Activated T-cell treated with anti-CD3 and anti-CD28 coated beads, Interleukin-2, amount 50 U/mL, for 72 hours (primary cell): ENCODE measurements at places on chromosomes 12 and 14. TPM values are rescaled to one million over a fixed set of nuclear protein-coding genes. Genes with fewer than 3 reads are reported as not detected.

GRCh38 chr12:20798554-20798953 is 12.0 kb upstream of the SLCO1B3 start:
- DNase-seq: no peak

DNA sequence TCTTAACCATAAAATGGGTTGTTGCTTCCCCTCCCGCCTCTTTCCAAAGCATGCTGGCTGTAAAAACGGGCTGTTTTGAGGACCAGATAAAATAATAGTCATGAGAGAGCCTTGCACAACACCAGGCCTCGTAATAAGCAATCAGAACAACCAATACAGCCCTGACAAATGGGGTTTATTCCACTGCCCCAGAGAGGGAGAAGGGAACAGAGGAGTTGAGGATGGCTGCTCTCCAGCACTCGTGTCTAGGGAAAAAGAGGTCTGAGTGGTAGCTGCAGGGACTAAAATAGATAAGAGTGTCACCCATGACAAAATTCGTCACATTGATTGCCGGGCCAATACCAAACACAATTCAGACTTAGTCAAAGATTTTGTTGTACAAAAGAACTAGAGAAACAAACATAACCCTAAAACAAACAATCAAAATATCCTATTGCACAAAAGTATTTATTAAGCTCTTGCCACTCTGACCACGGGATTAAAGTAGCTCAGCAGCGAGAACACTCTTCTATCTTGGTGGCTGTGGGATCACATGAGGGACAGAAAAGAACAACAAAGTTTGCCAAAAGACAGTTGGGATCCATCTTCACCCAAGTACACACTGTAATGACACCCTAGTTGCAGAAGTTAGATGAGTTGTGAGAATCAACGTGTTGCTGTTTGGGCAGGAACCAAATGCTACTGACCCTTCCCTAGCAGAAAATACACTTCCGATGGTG is 188.0 kb downstream of the FOXN3 start:
- DNase-seq: no peak

DNA sequence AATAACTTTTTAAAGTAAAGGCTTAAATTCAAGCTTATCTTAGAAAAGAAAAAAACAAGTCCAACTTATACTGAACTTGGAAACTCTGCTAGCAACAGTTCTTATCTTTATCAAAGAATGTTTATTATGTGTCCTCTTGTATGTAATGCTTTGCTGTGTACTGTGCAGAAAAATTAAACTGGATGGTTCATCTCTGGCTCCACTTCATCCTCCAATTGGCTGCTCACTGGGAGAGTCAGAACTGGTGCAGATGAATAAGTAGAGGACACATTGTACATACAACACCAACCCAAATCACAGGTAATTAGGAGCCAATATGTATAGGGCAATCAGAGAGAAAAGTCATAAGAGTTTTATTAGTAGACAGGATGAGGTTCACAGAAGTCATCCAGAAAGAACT is 123.6 kb upstream of the NAP1L1 start:
- DNase-seq: no peak

- no peak for DNase-seq
Observed at GRCh38 chr14:76497550-76498462, 121.9 kb downstream of the ESRRB start.

DNA sequence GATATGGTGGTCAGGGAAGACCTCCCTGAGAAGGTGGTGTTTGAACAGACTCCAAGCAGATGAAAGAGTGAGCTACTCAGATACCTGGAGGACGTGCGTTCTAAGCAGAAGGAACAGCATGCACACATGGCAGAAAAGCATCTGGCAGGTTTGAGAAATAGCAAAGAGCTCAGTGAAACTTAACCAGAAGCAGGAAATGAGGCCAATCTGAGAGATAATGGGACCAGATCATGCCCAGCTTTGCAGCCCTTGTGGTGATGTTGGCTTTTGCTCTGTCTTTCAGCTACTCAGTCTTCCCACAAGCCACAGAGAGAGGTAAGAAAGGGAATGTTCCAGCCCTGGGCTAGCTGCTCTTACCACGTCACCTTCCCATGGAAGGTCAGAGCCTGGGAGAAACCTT is 176.3 kb upstream of the GSC start:
- no peak for DNase-seq

- peak; percentile 34 for DNase-seq
Observed at GRCh38 chr14:21070083-21070609, at the start of gene ARHGEF40. Gene ARHGEF40 (plus strand): TSS chr14:21070304. CDS start chr14:21070397, 93 bp downstream.

DNA sequence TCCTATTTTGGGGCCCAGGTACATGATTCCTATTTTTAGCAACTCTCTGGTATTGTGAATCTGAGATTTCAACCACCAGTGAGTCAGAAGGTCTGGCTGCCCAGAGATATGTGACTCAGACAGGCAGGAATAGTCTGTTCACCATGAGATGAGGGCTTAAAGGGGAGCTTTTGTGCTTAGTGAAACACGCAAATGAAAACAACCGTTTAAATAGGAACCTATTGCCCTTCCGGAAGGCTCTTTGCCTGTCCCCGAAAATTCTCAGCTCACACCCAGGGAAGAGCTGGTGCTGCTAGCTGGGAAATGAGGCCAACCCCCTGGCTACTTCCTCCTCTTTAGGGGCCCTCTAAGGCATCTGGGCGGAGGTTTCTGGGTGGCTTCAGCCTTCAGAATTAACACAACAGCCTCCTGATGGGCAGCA is 283.6 kb downstream of the CACNA1C start:
- no peak for DNase-seq

FAM90A1 gene
- 0.67 TPM for total RNA-seq
